Stimulated activated CD8-positive, alpha-beta memory T cell treated with anti-CD3 and anti-CD28 coated beads, Interleukin-15, amount 100 ng/mL, for 24 hours (primary cell): ENCODE measurements at places on chromosomes 6 and 20.
A peak's percentile ranks its signal among the peaks of the same experiment; 100 is the strongest.

- DNase-seq: no peak
Measured at GRCh38 chr20:62822788-62823651, 6.2 kb downstream of the COL9A3 start.

- no peak for DNase-seq
Measured at GRCh38 chr20:50054626-50055511, 58.1 kb downstream of the UBE2V1 start.

DNA sequence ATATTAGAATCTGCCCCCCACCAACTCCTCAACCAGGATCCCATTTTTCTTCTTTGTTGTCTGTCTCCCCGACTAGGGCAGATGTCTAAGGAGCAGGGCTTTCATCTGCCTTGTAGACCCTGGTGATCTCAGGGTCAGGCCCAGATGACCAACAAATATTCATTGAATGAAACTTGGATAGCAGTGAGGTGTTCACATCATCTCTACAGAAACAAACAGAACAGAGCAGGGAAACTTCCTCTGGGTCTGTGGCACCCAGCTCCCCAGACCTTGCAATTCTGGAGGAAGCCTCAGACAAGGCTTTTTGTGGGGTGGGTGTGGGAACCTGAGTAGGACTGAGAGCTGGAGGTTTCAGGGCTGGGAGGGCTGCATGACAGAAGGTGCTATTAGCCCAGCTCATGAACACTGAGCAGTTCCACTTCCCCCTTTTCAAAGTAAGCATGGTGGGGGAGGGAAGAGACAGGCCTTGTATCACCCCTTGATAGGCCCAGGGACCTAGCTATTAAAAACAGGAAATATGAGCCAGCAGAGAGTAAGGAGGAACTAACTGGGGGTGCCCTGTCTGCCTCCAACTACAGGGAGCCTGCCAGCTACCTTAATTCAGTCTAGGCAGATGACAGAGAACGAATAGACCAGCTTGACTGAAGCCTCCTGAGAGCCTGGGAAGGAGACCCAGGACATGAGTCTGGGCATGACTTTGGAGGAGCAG, 37.3 kb upstream of the TOP1 start:
- DNase-seq: no peak

GRCh38 chr6:109096208-109096607, 901 bp downstream of the CEP57L1 start:
- DNase-seq: no peak

- peak; percentile 79 for DNase-seq
Measured at GRCh38 chr6:15662326-15663129, at the start of gene DTNBP1. TSS of gene DTNBP1 (minus strand) at chr6:15663028. CDS start at chr6:15662869, 159 bp downstream.

GRCh38 chr6:159463119-159463829, 229.8 kb downstream of the SOD2 start:
- no peak for DNase-seq

- DNase-seq: no peak
Measured at GRCh38 chr20:52941808-52942207, 30.4 kb upstream of the TSHZ2 start.

DNA sequence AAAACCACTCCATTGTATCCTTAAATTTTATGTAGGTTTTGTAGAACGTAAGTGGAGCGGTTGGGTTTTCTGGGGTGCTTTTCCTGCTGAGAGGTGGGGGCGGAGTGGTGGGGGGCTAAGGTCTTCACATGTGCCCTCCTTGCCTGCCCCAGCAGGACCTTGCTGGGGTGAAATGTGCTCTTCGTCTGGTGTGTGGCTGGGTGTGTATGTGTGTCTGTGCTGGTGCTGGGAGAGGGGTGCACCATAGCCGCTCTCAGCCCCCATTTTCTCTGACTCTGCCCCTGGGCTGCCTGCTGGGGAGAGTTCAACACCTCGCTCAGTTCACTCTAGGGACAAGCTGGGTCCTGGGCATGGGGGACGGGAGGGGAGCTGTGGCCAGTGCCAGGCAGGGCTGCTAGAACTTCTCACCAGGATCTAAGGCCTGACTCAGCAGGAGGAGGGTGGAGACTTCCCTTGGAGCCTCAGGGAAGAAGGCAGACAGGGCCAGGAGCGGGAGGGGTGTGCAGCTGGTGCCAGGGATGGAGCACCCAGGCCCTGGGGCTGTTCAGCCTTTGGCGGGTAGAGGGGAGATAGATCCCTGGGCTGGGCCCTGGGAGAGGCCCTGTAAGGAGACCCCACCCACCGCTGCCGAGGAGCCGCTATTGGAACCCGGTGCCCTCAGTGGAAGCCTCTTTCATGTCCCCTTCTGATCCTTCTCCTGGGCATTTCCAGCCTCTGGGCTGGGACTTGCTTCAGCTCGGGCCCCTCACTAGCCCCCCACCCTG, 4.8 kb downstream of the SOX18 start:
- DNase-seq: no peak

DNA sequence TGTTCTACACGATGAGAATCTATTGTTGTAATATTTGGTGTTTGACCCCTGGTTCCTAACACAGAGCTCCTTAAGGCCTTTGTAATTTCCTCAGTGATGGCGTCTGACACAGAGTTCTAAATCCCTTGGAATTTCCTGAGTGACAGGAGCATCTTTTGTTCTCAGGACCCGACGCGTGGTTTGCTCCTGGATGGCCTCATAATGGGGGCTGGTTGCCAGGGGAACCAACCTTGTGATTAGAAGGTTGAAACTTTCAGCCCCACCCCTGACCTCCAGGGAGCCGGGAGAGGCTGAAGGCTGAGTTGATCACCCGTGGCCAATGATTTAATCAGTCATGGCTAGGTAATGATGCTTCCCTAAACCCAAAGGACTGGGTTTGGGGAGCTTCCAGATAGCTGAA, 20.5 kb upstream of the ZNF133 start:
- DNase-seq: no peak

DNA sequence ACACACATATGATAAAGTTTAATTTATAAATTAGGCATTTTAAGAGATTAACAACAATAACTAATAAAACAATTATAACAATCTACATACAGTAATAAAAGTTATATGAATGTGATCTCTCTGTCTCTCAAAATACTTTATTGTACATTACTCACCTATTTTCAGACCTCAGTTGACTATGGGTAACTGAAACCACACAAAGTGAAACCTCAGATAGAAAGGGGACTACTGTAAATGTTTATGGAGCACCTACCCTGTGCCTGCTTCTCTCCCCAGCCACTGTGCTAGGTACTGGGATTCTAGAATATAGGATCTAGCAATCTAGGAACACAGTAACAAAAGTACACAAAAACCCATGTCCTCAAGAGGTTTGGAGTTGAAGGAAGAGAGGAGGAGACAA, 63.4 kb upstream of the BTN3A2 start:
- no peak for DNase-seq

DNA sequence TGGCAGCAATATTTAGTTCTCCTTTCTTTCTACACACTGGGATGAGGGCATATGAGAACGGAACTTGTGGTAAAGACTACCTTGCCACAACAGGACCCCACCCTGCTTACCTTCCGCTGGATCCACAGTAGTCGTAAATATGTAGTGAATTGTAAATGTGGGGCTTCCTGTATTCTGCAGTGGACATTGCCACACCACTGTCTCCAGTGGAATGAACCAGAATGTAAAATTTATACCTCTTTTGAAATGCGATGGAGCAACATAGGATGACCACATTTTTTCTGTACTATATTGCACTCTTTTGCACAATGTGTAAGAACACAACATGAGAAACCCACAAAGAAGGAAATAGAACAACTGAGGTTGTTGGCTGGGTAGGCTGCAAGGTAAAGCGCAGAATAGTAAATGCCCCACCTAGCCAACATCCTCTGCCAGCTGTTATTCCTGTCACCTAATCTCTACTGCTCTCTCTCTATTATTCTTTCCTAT, 16.1 kb upstream of the RIPOR2 start:
- DNase-seq: no peak

GRCh38 chr20:59828125-59829053, 105.0 kb downstream of the SYCP2 start:
- no peak for DNase-seq

- no peak for DNase-seq
Measured at GRCh38 chr6:11179419-11180202, 52.9 kb downstream of the NEDD9 start.

DNA sequence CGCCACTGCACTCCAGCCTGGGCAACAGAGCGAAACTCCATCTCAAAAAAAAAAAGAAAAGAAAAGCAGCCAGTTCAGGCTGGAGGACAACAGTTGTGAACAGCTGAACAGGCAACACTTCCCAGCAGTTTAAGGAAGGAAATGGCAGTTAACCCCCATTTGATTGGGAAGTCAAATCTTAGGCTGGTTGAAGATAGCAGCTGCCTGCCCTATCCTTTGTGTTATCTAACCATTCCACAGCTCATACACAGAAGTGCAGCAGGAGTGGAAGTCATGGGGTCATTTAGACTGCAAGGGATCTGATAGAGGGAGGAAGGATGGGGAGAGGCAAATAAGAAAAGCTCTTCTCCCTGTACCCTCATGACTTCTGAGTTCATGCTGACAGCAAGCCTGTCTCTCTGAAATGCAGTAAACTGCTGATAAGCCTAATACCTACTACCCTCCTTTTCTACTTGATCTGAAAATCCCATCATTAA, 35.3 kb downstream of the KCTD20 start:
- DNase-seq: no peak

DNA sequence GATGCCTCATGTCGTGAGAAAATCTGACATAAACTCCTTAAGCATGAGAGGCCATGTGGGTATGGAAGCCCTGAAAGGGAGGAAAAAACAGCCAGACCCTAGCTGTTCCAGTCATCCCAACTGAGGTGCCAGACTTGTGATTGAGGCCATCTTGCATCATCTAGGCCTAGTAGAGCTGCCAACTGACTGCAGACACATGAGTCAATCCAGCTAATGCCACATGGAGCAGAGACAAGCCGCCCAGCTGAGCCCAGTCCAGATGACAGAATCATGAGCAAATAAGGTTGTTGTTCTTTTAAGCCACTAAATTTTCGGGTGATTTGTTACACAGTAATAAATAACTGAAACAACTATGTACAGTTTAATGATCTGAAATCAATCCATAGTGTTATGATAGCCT, 680.9 kb downstream of the MAFB start:
- no peak for DNase-seq

- no peak for DNase-seq
Measured at GRCh38 chr6:145235207-145235606, 500.1 kb downstream of the EPM2A start.

- DNase-seq: no peak
Measured at GRCh38 chr20:44174996-44175765, 11.8 kb downstream of the JPH2 start.

DNA sequence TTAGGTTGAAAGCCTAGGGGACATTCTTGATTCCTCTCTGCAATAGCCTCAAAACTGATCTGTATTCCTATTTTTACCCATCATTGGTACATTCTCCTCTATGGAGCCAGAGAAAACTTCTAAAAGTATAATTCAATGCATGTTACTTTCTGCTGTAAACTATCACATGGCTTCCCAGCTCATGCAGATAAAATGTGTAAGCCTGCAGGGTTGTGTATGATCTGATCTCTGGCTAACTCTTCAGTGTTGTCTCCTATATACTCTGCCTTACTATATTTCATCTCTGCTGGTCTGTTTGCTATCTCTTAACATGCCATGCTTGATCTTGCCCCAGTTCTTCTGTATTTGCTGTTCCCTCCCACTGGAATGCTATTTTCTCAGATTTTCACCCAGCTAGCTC, 323.3 kb upstream of the RSPO3 start:
- DNase-seq: no peak

- no peak for DNase-seq
Measured at GRCh38 chr6:150373260-150373701, 4.5 kb downstream of the IYD start.

DNA sequence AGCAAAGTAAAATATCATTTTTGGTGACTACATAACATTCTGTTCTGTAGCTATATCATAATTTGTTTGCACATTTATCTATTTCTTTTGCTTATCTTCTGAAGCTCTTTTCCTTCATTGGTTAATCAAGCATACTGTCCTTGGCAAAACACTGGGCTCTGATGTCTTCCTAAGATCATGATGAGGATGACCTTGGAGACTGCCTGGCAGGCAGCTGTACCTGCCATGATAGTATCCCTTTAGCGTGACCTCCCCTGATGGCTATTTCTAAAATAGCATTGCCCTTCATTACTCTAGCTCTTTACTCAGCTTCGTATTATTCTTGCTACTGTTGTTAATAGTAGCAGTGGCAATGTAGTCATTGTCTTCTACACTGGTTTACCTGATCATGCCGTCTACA, 46.0 kb upstream of the ELOVL5 start:
- no peak for DNase-seq

DNA sequence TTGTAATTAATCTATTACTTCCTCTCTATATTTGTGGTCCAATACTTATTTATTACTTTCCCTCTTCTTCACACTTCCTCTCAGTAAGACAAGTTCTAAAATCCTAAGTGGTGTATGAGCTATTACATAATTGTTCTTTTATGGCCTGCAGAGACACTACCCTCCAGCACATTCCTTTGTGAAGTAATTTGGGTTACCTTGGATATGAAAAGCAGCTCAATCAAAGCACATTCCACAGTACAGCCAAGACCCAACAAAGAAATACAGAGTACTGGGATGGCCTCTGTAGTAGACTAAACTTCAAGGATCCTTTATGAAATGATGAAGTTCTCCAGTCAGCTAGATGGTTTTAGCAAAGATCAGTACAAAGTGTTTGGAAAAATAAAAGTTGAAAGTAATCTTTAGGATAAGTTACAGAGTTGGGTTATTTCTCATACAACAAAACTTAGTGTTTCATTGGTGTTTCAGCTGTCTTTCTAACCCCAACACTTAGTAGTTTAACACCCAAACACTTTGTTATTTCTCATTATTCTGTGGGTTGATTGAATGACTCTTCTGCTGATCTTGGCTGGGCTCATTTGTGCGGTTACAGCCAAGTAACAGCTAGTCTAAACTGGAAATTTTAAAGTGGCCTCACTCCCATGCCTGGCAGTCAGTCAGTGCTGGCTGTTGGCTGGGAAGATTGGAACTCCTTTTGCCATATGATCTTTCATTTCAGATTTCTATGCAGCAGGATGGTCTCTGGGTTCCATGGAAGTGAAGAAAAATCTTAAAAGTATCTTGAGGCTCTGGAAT, 161.5 kb upstream of the POU3F2 start:
- no peak for DNase-seq

DNA sequence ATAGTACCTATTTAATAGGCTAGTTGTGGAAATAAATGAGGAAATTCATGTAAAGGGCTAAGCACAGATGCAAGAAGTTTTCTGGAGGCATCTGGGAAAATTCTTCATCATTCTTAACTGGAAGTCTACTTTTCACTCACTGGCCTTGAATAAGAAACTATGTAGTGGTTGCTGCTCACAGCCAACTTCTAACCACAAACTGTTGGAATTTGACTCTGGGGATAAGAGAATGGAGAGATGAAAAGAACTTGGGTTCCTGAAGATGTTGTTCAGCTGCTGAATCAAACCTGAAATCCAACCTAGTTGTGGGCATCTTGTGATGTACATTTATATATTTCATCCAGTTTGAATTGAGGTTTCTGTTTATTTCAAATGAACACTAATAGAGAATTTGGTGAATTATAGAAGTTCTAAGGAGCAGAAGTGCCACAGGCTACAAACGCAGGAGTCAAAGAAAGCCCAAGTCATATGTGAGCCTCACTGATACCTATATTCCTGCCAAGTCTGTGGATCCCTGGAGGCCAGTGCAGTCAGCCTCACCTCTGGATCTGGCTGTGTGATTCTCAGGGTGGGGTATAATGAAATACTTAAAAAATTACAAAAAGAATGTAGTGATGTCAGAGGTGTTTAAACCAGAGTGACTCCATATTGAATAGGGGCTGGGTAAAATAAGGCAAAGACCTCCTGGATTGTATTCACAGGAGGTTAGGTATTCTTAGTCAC, 18.7 kb upstream of the MEI4 start:
- DNase-seq: no peak

GRCh38 chr20:62760856-62761758, 35.2 kb upstream of the MRGBP start:
- no peak for DNase-seq
